NCI-H774 (cell line): ENCODE measurements at places on chromosomes 7 and 10.

GRCh38 chr7:157079116-157079515, 59.6 kb upstream of the UBE3C start:
- no peak for DNase-seq

DNA sequence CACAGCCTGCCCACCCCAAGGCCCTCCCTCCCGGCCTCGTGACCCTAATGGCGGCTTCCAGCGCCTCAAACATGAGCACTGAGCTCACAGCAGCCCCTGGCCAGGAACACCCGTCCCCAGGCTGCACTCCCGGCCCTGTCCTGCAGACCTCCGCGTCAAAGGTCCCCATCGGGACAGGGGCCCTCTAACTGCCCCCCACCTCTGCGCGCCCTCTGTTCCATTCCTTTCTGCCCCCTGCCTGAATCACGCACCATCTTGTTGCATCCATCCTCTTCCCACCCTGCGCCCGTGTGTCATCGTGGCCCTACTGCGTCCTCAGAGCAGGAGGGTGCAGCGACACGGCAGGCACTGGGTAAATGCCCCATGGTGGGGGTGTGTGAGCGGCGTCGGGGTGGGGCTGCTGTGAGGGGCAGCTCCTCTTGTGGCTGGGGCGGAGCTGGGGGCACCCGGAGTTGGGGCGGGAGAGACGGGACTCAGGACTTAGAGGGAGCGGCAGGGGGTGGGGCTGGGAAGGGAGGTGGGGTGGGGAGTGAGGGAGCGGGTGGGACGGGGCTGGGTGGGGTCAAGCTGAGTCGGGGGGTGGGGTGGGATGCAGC, 13.4 kb downstream of the SLC29A4 start:
- no peak for DNase-seq

DNA sequence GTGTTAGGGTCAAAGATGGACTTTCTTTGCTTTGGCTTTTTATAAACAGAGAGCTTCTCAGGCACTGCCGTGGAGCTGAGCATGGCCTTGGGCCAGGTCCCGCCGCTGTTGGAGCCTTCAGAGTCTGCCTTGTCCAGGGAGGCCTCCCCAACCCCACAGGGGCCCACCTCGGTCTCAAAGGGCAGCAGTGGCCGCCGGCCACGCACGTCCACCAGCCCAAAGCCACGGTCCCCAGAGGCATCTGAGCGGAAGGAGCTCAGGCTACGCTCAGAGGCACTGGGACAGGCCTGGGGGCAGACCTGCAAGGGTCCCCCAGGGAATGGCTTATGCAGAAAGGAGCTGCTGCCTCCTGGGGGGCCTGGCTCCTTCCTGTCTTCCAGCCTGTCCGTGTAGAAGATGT, 105.0 kb downstream of the DLG5 start:
- no peak for DNase-seq

DNA sequence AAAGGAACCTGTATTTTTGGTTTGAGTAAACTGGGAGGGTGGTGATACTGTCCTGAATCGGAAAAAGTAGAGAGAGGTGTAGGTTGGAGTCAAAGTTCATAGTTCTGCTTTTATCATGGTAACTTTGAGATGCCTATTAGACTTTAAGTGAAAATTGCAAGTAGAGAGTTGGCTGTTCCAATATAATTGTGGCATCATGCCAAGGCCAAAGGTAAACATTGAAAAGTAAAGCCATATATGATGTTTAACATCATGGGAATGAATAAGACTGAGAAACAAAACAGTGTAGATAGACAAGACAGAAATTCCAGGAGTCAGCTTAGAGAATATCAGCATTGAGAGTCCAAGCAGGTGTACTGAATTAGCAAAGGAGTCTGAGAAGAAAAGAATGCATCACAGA, 570.9 kb downstream of the HTR7 start:
- DNase-seq: no peak

GRCh38 chr7:219581-220150, 27.3 kb downstream of the FAM20C start:
- no peak for DNase-seq

GRCh38 chr7:67547183-67547907, 550.7 kb downstream of the TYW1 start:
- no peak for DNase-seq

- DNase-seq: no peak
These were observed at the start of gene EPHB4 for GRCh38 chr7:100827330-100828226. EPHB4 (minus strand) TSS chr7:100827523; CDS start chr7:100827030, 493 bp downstream.

- DNase-seq: no peak
These were observed 363.2 kb downstream of the PRPF18 start for GRCh38 chr10:13949844-13950542.

DNA sequence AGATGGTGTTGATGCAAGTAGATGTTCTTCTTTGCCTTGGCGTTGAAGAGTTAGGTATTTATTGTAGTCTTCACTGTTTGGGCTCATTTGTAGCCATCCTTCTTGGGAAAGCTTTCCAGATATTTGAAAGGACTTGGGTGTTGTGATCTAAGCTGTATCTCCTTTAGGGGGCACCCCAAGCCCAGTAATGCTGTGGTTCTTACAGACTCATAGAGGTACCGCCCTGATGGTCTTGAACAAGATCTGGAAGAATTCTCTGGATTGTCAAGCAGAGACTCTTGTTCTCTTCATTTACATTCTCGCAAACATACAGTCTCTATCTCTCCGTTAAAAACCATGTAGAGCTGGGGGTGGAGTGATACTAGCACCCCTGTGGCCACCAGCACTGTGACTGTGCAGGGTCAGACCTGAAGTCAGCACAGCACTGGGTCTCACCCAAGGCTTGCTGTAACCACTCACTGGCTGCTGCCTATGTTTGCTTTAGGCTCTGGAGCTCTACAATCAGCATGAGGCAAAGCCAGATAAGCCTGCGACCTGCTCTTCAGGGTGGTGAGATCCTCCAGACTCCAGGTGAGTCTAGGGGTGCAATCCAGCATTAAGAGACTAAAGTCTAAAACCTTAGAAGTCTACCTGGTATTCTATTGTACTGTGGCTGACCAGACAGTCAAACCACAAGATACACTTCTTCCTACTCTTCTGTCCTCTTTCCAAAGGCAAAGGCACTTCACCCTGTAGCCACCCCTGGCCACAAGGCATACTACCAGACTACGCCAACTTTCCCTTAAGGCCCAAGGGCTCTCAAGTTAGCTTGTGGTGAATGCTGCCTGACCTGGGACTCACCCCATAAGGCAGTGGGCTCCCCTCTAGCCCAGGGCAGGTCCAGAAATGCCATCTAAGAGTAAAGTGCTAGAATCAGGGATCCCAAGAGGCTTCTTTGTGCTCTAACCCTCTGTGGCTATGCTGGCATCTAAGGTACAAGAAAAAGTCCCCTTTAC, 209.7 kb upstream of the TMEM196 start:
- DNase-seq: no peak

DNA sequence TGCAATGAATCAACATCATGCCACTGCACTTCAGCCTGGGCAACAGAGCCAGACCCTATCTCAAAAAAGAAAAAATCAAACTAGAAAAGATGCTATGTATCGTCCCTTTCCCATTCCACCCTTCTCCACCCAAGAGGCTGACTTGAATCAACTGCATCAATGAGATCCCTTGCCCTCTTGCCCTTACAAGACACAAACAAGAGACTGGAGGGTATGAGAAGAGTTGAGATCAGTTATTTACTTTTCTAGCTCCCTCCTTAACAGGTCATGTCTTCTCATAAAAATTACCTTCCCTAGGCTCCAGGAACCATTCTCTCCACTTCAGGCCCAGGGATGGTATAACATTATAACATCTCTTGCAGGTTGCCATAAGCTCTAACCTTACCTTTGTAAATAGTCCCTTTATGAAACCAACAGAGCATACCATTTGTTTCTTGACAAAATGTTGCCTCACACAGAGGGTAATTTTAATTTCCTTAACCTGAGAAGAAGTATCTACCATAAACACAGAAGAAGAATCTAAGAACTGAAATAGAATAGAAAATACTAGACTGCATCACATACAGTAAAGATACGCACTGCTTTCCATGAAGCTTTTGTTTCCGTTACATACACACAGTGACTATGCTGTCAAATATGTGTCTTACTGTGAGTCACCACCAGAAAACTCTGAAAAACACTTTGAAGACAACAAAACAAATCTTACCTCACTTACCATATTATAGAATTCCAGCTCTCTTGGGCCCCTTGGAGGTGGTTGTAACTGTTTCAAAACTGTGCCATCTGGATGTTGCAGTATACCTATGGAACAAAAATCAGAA, 30.5 kb downstream of the IPMK start:
- DNase-seq: no peak

DNA sequence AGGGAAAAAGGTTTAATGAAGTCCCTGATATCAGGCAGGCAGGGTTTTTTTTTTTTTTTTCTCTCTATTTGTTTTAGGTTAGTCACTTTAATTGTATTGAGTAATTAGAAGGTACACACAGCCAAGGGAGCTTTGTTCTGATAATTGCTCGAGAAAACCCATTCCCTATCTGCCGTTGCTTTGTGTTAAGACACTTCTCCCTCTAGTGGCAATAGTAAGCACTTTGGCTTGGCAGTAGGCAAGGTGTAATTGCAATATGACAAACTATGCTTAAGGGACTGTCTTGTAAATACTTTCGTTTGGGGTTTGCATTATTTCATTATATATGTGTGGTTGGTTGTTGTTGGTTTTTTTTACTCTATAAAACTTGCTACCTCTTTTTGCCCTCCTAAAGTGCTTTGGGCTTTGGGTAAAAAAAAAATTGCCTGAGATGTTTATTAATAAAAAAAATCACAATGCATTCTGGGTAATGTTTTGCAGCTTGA, 113.4 kb downstream of the BTRC start:
- peak; percentile 78 for DNase-seq

DNA sequence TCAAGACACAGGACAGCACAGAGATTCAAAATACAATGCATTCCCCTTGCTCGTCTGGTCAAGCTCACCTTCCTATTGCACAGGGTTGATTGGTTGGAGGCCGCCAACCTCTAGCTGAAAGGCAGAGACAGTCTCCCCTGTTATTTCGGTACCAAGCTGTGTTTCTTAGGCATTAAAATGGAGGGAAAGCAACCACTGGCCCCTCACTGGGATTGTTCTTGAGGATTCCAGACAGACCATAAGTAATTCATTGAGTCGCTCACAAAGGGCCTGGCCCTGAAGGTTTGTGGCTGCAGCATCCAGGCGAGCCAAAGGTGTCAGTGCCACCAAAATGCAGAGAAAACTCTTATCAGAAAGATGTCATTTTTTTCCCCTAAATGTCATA, 81.2 kb downstream of the PARP12 start:
- DNase-seq: no peak

GRCh38 chr7:139825666-139826290, 3.3 kb upstream of the TBXAS1 start:
- no peak for DNase-seq

DNA sequence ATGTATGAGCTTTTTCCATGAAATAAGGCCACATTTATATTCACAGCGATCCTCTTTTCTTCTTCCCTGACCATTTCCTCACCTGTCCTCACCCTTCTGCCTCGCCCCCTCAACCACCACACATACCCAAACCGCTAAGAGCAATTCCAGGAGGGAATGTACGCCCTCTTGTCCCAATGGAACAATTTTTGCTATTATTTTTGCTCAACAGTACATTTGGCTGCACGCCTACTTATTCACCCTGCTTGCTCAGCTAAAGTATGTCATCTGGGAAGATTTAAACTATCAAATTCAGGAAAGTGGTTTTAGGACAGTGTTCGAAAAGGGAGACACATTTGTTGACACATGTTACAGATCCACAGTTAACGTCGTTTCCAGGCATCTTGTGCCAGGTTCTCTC, 252.7 kb downstream of the NEBL start:
- no peak for DNase-seq

DNA sequence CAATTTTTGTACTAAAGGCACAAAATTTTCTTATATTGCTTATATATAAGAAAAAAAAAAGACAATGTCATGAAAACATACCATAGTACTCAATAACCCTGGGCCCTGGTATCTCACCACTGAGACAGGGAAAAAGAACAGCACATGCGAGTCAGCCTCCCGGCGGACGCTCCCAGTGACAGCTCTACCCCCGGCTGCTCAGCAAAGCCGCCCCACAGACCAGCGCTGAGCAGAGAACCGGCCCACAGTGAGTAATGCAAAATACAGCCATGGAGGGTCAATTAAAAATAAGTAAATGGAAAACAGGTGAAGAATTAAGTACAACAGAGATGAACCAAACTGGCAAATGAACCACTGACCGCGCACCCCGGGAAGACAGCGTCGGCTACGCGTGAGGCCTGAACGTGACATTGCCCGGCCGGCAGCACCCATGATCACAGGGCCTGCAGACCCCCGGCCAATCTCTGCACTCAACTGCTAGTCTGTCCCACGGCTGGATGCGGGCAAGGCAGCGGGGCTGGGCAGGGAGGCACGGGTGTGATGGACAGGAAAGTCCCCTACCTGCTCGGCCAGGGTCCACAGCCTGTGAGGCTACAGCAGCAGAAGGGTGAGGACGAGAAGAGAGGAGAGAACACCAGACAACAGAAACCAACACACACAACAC, 175.9 kb downstream of the ZMYND11 start:
- no peak for DNase-seq

DNA sequence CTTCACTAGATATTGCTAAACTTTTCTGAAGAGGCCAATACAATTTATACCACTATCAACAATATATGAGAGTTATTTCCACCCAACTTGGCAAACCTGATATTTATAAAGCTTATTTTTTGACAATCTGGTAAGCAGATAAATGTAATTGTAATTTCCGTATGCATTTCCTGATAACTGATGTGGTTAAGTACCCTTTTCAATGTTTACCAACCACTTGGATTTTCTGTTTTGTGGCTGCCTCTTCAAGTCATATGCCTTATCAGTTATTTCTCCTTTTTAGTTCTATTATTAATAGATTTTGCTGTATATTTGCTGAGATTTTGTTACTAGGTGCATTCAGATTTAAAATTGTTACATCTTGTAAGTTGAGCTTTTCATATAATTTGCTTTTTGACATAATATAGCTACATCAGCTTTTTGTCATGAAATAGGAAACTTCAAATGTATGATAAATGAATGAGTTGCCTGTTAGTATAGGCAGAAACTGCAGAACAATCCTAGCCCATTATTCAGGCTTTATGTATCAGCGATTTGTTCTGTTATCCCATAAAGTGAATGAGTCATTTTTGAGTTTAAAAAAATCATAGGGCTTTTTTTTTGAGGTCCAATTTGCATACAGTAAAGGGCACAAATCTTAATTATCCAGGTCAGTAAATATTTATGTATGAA, 11.5 kb downstream of the SGPL1 start:
- DNase-seq: no peak

DNA sequence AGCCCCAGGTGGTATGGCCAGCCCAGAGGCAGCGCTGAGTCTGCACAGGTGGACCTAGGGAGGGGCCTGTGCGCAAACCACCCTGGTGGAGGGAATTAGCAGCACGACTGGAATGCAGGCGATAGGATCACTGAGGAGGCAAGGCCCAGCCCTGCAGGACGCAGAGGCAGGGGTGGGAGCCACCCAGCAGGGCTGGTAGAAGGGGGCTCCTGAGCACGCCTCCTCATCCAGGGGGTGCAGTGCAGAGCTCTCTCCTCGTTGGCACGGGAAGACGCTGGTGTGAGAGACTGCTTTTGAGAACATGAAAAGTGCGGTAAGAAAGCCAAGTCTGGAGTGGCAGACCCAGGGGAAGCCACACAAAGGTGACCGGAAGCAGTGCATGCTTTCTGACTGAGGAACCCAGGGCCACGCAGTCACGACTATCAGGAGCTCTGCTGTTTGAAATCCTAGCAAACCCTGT, 6.0 kb downstream of the FXYD4 start:
- DNase-seq: no peak
